ENCODE measurements at places on chromosomes 7 and 10. TPM values are rescaled to one million over a fixed set of nuclear protein-coding genes. Genes with fewer than 3 reads are reported as not detected.

Gene ATOH7
- total RNA-seq: not detected

Gene TMEM209
- 20.0 TPM for total RNA-seq

Gene DOCK1
- 106 TPM for total RNA-seq

Gene CCL26
- 1.5 TPM for total RNA-seq

Gene ATP6V0A4
- under 0.01 TPM for total RNA-seq

Gene NAT16
- not detected for total RNA-seq

Data from osteoblast (primary cell).